ENCODE measurements at places on chromosomes 1 and 21. TPM values are rescaled to one million over a fixed set of nuclear protein-coding genes. Genes with fewer than 3 reads are reported as not detected.

GRCh38 chr21:42733874-42734273, 80.5 kb downstream of the PDE9A start:
- no peak for DNase-seq

- DNase-seq = no peak
Measured at GRCh38 chr1:34186741-34187494, 10.2 kb downstream of the C1orf94 start.

DNA sequence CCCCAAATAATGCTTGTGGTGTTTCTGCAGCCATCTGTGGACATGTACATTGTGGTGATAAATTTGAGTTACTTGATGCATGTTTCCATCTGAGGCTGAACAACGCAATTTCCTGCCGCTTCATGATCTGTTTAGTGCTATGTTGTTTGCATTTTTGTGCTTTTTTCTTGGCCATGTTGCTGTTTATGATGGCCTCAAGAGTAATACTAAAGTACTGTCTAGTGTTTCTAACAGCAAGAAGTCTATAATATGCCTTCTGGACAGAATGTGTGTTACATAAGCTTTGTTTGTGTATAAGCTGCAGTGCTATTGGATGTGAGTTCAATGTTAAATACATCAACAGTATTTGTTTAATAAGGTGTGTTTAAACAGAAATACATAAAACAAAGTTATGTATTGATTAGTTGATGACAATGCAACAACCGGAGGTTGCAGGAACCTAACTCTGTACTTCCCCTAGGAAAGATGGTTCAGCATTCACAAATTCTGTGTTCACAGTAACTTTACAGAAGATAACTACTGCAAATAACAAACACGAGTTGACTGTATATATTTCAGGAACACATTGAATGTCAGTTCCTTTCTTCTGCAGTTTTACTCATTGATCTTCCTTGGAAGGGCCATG, 114.8 kb upstream of the USP24 start:
- DNase-seq = no peak

DNA sequence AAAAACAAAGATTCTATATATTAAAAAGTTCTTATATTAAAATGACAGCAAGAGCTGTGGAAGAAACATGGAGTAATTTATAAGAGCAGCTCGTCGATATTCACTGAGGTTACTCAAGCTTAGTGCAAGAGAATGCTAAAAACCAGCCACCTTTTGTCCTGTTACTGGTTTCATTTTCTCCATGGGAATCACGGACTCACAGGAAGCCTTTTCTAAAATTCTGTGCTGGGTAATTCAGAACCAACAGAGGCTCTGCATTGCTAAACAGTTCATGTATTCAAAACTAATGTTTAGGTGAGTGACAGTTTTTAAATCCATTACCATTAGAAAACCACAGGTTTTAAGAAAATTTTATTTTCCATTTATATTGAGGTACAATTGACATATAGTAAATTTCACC, 147.8 kb upstream of the MAP1LC3C start:
- no peak for DNase-seq

DNA sequence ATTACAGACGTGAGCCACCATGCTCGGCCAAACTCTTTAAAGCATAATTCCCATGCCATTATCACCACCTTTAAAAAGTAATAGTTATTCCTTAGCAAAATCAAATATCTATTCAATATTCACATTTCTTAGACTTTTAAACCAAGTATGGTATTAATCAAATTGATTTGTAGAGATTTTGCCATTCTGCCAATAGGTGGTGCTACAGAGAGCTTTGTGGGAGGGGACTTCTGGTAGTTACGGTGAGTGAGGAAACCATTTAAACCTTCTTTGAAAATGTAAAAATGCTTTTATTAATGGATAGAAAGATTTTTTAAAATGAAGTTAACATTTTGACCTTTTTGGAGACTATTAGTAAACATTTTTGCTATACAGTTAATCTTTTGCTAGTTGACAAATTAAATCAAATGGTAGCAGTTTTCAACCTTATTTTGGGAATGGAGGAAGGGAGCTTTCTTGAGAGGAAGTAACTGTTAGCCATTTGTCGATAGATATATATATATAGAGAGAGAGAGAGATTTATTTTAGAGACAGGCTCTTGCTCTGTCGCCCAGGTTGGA, 19.3 kb downstream of the IARS2 start:
- no peak for DNase-seq

- DNase-seq = peak; percentile 43
Measured at GRCh38 chr1:156217871-156218270, 5.1 kb downstream of the PMF1 start.

- DNase-seq = no peak
Measured at GRCh38 chr1:53406551-53407235, 52.5 kb upstream of the DMRTB1 start.

- no peak for DNase-seq
Measured at GRCh38 chr1:236890152-236891056, 95.3 kb downstream of the MTR start.

PLOD1 gene
- 32.9 TPM for polyA plus RNA-seq
